ENCODE measurements at places on chromosomes 3 and 15. TPM values are rescaled to one million over a fixed set of nuclear protein-coding genes. Genes with fewer than 3 reads are reported as not detected.

CTXN2 gene
- 0.10 TPM for polyA plus RNA-seq

GRCh38 chr15:42608110-42608531 lies 32.7 kb downstream of the STARD9 start:
- DNase-seq = no peak

FHIT gene
- 8.3 TPM for polyA plus RNA-seq

ITGA11 gene
- 0.40 TPM for polyA plus RNA-seq

AGTR1 gene
- 0.16 TPM for polyA plus RNA-seq

EBLN2 gene
- 4.7 TPM for polyA plus RNA-seq

DNA sequence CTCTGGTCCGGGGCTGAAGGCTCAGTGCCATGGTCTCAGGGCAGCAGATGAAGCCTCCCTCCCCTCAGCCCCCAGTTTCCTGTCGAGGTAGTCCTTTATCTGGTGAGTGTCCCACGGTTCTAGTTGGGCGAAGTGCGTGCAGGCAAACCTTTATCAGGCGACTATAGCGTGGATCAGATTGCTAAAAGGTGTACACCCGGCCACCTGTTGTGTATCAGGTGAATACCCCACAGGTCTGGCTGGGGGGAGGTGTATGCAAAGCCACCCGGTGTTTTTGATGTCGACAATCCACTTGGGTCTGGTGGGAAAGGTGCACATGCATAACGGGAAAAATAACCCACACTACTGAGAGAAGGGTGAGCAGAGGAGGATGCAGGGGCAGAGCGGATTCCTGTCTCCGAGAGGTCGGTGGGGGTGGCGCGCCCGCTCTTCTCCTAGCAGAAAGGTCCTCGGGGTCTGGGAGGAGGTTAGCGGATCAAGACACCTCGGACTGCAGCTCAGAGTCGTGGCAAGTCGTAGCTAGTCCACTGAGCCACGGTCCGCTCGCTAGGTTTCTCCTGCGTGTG lies 507 bp downstream of the SLC12A6 start:
- DNase-seq = peak; percentile 43

NRG4 gene
- 0.47 TPM for polyA plus RNA-seq

GPR156 gene
- 0.73 TPM for polyA plus RNA-seq

DNA sequence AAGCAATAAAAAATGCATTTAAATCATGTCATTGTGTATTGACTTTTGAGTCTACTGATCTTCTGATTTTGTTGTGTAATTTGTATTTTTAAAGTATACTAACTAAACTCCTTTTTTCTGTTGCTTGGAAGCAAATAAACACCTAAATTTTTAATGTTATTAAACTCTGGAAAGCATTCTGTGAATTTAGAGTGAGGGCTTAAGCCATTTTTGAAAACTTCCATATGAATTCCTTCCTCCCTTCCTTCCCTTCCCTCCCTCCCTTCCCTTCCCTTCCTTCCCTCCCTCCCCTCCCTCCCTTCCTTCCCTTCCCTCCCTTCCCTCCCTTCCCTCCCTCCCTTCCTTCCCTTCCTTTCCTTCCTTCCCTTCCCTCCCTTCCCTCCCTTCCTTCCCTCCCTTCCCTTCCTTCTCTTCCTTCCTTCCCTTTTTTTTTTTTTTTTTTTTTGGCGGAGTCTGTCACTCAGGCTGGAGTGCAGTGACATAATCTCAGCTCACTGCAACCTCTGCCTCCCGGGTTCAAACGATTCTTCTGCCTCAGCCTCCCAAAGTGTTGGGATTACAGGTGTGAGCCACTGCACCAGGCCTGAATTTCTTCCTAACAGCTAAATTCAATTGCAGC lies 56.6 kb upstream of the SENP5 start:
- DNase-seq = no peak

RARRES1 gene
- polyA plus RNA-seq = 0.82 TPM

DNA sequence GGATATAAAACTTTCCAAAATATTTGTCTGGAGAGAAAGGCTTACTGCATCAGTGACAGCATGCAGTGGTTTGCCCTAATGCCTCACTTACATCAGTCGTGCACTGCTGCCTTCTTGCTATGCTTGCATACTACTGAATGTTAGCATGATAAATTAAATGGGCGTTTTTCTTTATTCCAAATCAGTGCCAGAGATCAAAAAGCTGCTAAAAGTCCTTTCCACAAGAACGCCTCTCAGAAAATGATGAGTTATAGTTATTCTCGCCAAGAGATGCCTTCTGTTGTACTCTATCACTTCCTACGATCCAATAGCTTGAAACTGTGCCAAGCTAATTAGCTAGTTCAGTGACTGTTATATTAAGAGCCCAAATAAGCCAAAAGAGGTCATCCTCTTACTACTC lies 345.8 kb upstream of the ROBO2 start:
- DNase-seq = no peak

Measured in GM23338 (cell line).